ENCODE measurements at places on chromosomes 4 and X.

DNA sequence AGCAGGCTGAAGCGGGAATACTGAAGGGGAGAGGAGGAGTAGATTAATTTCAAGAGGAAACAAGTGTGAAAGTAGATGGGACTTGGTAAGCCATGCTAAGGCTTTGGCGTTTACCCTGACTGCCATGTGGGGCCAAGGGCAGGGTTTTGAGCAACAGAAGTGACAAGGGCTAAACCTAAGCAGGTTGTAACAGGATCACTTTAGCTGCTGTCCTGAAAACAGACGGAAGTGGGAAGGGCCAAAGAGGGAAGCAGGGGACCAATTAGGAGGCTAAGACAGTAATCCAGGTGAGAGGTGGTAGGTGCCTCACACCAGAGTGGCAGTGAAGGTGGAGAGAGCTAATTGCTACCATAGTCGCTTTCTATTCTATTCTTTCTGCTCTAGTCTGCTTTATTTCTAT is 166.5 kb downstream of the PJA1 start:
- no peak for DNase-seq

DNA sequence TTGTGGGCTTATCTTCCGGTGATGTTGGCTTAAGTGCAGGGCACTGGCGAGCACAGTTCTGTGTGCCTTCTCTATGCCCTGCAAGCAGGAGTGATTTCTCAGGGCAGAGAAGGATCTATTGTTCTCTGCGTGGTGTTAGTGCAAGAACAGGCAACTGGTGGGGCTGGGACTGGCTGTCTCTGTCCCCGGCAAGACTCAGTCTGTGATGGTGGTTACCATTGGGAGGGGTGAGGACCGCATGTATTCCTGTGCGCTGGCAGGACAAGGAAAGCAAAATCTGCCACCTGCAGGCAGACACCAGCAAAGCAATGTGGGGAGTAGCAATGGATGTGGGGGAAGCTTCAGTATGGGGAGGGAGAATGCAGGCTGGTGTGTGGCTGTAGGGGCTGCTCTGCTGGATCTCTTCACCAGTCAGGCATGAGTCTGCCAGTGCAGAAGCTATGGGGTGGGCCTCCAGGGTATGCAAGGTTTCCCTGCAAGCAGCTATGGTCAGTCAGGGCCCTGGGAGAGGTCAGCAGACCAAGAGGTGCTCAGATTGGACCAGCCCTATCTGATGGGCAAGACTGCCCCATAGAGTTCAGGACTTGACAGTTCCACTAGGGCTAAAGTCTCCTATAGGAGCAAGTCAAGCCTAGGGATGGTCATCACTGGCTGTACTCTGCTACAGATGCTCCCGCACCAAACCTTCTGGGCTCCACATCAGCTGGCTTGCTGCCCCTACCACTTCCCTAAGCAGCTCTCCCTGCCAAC is 16.8 kb downstream of the PF4 start:
- DNase-seq: no peak

DNA sequence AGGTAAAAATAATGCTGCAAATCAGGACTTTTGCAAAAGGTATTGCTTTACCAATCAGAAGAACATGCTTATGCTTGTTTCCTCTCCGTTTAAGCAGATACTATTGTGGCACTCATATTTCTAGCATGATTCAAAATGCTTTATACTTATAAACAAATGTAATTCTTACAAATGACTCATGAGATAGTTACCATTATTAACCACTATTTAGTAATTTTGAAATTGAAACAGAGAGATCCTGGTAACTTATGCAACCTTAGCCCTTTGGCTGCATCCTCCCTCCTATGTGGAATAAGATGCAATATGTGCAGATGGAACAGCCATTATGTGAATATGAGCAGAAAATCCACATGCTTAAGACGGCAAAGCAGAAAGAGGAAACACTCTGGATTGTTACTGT is 164.7 kb downstream of the PCDH18 start:
- DNase-seq: no peak

DNA sequence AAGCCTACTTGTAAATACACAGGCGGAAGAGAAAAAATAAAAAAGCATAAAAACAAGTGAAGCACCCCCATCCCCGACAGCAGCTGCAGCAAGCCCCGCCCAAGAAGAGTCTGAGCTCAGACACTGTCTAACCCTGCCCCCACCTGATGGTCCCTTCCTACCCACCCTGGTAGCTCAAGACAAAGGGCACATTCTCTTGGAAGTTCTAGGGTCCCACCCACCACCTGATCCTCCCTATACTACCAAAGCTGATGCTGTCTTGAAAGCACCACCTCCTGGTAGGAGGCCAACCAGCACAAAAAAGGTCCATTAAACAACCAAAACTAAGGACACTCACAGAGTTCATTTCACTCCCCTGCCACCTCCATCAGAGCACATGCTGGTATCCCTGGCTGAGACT is 308.2 kb downstream of the KLHL13 start:
- DNase-seq: no peak

DNA sequence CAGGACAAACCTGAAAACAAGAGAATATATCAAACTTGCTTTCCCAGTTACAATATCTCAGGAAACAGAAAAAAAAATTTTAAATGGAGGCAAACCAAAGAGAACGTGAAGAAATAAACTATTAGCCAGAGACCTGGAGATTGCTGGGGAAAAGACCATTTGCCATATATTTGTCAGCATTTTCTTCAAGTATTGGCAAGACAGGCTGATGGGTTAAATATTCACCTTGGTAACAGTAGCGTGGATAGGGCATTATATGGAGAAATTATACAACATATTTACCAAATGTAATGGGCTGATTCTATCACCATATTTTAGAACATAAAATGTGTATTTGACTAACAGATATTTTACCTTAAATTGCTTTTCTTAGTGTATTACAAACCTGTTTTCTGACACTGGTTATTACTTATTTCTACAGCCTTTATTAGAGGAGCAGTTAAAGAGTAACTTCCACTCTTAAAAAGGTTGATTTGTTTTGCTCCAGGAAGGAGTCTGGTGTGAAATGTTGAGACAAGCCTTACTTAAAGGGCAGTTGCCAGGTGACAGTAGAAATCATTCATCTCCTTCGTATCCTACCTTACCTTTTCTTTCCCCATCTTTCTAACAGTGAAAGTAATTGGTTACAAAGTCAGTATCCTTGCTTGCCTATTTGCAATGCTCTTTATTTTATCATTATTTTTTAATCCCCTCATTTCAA is 575.5 kb downstream of the GBA3 start:
- DNase-seq: no peak

- DNase-seq: peak; percentile 34
These were observed 81.4 kb downstream of the CEP44 start for GRCh38 chr4:174365018-174365587.

GRCh38 chrX:1221296-1221845 is 8.9 kb upstream of the CRLF2 start:
- DNase-seq: no peak

GRCh38 chr4:174714393-174715211 is 114.4 kb downstream of the GLRA3 start:
- DNase-seq: peak; percentile 21

DNA sequence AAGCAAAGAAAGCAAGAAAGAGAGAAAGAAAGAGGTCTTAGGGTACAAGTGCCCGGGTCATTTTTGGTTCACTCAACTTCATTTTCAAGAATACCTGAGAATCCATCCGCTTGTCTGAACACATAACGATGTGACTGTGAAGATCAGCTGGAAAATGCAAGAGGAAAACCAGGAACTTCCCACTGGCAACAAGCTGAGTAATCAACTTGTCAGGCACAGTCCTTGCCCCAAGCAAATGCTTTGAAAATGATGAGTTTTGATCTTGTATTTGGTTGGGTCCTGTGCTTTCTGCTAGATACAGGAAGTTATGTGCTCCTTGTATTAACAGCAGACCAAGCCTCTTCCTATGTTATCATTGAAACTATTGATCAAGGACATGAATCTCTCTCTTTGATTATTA is 239.1 kb downstream of the ASMT start:
- DNase-seq: no peak

DNA sequence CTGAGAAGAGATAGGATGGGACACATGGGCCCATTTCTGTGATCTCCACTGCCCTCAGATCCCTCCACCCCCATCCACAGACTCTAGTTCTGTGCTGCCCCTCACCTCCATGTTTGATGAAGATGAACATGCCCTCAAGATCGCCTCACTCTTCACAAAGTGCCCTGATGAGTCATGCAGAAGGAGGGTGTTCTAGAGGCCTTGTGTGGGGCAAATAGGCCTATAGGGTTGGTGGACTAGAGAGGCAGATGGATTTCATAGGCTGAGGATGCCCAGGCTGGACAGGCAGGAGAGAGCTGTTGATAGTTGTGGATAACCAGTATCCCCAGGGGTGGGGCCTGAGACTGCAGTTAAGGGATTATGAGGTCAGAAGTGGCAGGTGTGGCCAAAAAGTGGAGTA is at the start of gene CXorf65:
Gene CXorf65, minus strand, starts transcription at position 314 of the 400 bp plus-strand sequence. Its CDS starts 184 bp downstream, at position 130.
- no peak for DNase-seq

DNA sequence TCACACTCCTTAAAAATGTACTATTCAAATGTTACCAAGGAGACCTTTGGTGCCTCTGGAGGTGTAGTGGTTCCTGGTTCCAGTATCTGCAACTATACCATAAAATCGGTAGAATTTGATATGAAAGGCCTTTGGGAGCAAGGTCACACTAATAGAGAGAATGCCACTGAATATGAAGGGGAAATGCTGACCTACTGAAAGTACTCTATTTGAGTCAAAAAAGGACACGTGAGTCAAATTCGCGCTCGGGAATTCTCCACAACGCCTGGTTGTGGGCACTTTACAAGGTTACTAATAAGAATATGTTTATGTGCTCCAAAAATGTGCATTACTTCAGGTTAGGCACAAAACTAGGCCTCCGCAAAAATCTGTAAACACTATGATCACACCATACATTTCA is 39.5 kb upstream of the RELL1 start:
- no peak for DNase-seq

GRCh38 chrX:11792461-11793421 is 34.7 kb downstream of the MSL3 start:
- no peak for DNase-seq

GRCh38 chr4:10154241-10154640 is 37.6 kb upstream of the WDR1 start:
- DNase-seq: no peak

DNA sequence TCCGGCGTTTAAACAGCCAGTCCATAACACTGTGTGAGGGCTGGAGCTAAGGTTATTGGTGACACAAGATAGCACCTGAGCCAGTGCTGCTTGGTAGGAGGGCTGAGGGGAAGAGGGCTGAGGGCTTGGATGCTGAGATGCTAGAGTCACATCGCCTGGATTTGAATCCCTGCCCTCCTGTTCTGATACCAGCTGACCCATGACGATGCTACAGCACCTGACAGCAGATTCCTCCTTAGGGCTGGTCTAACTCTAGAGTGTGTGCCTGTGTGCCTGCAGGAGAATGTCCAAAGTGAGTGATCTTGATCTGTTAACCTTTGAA is 102.5 kb downstream of the PTTG2 start:
- no peak for DNase-seq

- peak; percentile 10 for DNase-seq
These were observed 11.5 kb downstream of the DNAJB14 start for GRCh38 chr4:99934891-99935290.

- DNase-seq: no peak
These were observed 15.8 kb upstream of the ANAPC4 start for GRCh38 chr4:25361253-25361652.

DNA sequence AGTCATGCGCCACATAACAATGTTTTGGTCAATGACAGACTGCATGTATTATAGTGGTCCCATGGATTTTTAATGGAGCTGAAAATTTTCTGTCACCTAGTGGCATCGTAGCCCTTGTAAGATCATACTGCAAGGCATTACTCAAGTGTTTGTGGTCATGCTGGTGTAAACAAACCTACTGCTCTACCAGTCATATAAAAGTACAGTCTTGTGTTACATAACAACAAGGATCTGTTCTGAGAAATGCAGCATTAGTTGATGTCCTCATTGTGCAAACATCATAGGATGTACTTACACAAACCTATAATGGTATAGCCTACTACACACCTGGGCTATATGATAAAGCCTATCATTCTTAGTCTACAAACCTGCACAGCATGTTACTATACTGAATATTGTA is 34.6 kb downstream of the COX18 start:
- no peak for DNase-seq
